ENCODE measurements at places on chromosomes 6 and 20.
A peak's percentile ranks its signal among the peaks of the same experiment; 100 is the strongest.

GRCh38 chr6:150667977-150668716 lies 68.5 kb downstream of the PLEKHG1 start:
- peak; percentile 79 for DNase-seq

DNA sequence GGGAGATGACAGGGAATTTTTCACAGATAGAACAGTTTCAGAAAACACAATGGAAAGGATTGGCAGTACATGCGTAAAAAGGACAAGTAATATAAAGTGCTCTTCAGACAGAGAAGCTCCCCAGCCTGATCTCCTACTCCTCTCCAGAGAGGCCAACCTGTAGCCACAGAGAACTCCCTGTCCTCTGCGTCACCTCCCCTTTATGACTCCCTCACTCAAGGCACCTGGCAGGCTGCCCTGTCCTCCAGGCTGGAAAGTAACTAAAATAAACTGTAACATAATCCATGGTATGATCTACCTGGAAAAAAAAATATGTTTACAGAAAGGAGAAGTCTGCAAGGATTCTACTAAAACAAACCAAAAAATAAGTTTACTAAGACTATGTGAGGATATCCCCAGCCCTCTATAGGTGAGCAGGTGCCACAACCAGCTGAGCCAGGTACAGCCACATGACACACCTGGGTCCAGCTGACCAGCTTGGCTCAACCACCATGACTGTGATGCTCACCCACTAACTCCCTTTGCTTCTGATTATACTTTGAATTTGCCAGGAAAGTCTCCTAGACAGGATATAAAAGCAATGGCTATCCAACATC lies 29.2 kb downstream of the MBOAT1 start:
- no peak for DNase-seq

DNA sequence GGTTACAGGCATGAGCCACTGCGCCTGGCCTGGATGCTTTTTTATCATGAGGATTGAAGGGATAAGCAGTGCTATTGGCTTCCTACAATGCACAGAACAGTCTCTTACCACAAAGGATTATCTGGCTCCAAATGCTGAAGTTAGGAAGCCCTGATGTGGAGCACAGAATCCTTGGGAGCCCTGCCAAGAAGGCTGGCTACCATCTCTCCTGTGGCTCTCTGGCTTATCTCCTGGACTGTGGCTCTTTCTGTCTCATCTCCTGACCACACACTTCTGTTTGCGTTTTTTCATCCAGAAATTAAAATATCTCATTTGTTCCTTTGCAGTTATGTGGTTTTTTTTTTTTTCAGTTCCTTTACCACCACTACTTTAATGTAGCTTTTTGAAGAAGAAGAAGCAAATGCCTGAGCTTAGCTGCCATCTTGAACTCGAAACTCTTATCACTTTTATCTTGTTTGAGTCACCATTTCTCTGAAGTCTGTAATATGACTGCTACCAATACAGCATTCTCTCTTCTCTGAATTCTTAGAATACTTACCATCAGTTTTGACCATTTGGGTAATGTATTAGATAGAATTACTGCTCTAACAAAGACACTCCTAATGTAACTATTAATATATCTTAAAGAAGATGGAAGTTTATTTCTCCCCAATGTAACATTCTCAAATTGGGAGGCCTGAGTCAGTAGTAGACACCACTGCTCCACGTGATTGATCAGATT lies 1044.7 kb downstream of the KIF16B start:
- no peak for DNase-seq

GRCh38 chr20:9256393-9256792 lies 187.5 kb downstream of the PLCB4 start:
- DNase-seq = no peak

- DNase-seq = no peak
Observed at GRCh38 chr6:116365743-116366142, 5.0 kb upstream of the DSE start.

DNA sequence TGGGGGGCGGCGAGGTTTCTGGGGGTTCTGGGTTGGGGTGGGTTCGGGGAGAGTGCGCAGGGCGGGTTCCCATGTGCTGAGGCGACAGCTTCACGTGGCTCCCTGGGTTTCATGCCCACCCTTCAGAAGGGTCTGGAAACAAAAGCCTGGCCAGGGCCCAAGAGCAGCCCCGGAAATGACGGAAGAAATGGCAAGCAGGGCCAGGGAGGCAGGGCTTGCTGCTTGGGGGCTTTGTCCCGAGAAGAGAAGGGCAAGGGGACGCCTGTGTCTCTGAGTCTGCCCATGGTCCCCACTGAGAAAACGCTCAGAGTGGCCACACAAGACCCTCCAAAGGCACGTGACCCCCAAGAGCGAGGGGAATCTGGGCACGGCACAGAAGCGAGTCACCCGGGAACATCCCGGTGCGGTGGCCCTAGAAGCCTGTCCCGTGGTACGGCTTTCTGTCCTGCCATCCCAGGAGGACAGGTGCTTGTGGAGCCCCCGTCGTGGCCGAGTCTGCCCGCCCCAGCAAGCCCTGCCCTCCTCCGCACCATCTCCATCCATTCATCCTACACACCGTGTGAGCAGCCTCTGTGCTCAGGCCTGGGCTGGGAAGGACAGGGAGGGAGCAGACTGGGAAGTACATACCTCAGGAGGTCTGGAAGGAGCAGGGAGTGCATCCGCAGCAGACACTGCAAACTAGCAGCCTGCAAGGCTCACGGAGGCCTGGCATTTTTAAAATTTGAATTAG lies 9.0 kb downstream of the NPEPL1 start:
- DNase-seq = no peak

- DNase-seq = no peak
Observed at GRCh38 chr20:18802012-18802634, 11.5 kb upstream of the SCP2D1 start.

DNA sequence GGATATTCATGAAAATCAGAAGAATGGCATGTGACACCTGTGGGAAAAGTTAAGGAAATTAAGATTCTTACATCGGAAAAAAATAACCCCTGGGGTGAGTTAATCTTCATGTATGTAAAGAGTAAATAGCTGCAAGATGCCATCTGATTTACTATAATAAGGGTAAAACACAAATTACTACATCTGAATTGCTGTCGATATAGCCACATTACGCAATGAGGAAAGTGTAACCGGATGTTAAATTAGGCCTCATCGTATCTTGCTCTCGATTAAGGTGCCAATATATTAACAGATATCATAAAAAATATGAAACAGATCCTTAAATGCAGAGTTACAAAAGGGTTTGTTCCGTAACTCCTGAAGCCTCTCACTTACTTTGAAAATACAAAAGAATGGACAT lies 87.4 kb upstream of the ID4 start:
- DNase-seq = no peak

GRCh38 chr6:24838994-24839393 lies 40.3 kb upstream of the ARMH2 start:
- DNase-seq = no peak

DNA sequence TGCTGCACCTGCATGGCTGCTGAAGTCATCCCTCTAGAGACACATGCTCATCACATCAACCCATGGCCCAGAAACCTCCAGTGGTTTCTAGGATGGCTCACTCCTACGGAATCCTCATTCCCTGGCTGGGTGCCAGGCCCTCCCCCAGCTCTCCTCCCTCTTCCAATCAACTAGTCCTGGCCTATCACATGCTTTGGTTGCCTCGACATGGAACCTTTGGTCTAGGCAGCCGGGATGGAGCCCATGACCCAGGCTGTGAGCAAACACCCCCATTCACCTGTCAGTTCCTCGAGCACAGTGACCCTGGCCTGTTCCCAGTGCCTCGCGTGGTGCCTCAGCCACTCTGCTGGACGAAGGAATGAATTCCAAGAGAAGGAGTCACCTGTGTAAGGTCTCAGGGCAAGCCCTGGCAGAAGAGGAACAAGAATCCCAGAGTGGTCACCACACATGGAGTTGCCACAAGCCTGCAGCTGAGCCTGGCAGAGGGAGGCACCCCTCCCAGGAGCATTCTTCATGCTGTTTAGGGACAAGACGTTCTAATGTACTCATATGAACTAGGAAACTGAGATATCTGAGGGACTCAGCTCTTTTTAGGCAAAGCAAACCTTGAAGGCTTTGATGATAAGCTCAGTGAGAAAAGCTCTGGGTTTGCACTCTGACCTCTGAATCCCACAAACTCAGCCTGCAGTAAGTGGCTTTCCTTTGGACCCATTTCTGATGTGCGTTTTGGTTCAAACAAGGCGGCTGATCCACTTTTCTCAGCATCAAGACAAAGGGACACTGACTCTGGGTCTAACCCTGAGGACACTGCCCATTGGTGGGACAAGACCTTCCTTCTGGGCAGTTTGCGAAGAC lies 40.2 kb downstream of the PPP1R3G start:
- DNase-seq = peak; percentile 51

GRCh38 chr20:34618676-34619075 lies 58.2 kb downstream of the PIGU start:
- DNase-seq = no peak

- peak; percentile 45 for DNase-seq
Observed at GRCh38 chr6:119348096-119348747, 1.3 kb downstream of the MAN1A1 start.

DNA sequence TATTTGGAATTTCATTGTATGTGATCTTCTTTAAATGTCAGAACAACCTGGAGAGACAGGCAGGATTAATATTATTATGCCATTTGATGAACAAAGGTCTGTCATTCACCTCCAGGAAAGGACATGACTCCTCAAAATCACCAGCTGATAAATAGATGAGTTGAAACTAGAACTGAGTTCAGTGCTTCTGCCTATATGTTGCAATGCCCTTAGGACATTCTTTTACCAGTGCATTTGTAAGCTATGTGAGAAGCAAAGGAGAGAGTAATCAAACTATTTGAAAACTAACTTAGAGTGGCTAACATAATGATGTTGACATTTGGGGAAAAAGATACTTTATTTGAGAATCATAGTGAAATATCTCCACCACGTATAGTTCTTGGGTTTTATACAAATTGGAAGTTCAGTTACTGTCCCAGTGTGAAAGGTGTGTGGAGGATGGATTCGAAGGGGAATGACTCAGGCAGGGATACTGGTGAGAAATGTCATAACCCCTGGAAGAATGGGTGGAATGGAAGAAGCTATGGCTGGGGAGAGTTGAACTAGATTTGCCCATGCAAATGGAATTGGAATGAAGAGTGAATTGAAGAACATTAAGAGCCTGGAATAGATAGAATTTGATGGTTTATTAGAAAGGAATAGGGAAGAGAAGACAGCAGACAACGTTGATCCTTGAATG lies 21.5 kb downstream of the PKIB start:
- no peak for DNase-seq

DNA sequence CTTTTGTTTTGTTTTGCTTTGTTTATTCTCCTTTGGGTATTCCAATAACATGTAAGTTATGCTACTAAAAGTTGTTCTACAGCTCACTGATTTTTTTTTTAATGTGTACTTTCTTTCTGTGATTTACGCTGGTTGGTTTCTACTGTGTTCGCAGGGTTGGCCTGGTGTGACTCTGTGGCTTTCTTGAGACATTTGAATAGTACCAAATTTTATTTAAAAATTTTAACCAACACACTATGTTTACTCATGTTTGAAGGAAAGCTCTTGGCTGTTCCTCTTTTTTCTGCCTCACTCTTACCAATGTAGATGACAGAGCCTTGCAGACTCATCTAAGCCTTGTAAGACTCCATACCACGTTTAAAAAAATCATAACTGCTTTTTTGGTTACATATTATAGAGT lies 1784.9 kb upstream of the DEFB115 start:
- DNase-seq = no peak

DNA sequence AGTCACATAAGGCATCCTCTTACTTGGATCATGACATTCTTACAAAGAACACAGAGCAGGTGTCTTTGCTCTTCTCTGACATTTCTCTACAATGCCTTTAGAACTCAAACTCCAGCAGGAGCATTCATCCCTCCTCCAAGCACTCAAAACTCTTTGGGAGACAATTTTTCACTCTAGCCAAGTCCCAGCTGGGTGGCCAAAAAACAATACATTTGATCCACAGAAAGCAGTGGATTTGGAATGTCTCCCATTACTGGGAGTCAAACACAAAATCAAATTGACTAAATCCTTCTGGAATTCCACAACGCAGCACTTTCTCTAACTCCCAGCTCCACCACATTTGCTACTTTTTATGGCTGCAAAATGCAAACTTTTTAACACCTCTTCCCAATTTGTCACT lies 108.6 kb upstream of the VGLL2 start:
- no peak for DNase-seq

DNA sequence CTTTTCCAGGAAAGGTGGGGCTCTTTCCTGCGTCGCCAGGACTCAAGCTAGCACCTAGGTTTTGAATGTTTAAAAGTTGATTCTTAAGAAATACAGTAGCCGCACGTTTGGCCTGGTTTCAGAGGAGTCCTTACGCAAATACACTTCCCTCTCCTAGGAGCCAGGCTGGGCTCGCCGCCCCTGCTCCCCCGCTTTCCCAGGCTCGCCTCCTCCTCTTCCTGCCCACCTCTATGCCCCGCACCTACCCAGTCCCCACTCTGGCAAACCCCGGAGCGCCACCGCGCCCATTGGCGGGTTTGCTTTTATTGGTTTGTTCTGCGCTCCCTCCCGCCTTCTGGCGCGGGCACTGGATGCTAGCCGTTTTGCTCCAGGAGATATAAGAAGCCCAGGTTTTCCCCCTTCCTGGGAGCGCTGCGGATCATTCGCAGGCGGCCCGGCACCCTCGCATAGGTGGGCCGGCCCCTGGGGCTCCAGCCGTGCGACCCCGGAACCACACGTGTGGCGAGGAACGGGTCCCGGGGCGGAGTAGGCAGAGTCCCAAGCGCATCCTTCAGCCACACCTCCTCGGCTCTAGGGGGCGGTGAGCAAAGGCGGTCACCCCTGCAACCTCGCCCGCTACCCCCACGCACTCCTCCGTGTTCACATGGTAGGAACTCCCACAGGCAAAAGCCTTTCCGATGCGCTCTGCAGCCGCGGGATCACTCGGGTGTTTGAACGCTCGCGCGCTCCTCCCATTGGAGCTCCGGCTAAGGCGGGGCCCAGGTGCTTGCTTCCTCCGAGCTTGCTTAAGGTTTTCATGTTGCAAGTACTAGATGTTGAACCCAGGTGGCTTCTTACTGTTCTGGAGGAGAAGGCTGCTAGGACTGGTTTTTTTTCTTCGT lies 119.0 kb downstream of the RTN4IP1 start:
- peak; percentile 52 for DNase-seq

- no peak for DNase-seq
Observed at GRCh38 chr6:17842934-17843821, 136.5 kb upstream of the NUP153 start.

DNA sequence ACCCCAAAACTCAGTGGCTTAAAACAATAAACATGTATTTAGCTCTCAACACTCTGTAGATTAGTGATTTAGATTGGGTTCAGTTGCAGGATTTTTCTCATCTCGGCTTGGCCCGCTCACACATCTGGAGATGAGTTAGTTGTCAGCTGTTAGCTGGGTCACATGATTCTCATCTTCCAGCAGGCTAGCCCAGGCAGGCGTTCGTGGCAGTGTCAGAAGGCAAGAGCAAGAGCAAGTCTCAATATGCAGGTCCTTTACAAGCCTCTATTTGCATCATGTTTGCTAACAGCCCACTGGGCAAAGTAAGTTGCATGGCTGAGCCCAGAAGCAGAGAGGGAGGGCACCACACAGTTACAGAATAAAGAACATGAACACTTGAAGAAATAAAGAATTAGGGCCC lies 83.6 kb upstream of the MYLIP start:
- no peak for DNase-seq

GRCh38 chr6:129605967-129606366 lies 104.0 kb downstream of the ARHGAP18 start:
- no peak for DNase-seq
